ENCODE measurements at places on chromosomes 2 and 18.

- no peak for DNase-seq
Observed at GRCh38 chr2:96863575-96864342, 5.9 kb upstream of the ANKRD39 start.

GRCh38 chr18:3760741-3761140, 310.8 kb downstream of the TGIF1 start:
- no peak for DNase-seq

DNA sequence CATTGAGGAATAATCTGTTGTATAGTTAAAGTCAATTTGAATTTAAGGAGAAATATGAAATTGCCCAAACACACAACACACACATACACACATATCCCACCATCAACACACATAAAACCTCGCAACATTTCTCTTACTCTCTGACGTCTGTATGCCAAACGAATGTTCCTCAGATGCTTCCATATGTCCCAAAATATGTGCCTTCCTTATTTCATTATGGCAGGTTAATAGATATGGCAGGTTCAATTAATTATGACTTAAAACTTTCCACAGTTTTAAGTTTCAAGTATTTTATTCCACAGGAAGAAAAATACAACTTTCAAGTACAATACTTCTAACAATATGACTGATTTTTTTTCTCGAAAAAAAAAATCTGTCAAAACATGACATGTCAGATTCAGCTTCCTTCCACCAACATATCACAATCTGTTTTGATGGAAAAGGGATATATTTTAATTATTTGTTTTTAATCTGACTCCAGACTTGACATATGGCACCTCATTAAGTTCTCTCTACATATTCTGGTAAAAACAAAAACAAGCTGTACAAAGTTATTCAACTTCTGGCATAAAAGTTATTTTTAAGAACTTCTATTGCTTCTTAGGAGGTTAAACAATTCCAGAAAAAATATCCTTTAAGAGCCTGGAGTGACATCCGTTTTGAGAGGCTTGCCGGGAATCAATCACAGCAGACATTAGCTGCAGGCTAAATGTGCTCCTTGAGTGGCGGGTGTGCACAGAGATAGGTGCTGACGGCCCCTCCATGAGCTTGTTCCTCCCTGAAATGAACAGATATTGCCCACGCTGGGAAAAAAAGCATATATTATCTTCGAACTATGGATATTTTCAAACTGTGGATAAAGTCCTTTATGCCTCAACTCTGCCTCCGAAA, 812.7 kb downstream of the DCDC2C start:
- DNase-seq = no peak

GRCh38 chr2:85680707-85681371, 12.8 kb upstream of the SFTPB start:
- DNase-seq = no peak

DNA sequence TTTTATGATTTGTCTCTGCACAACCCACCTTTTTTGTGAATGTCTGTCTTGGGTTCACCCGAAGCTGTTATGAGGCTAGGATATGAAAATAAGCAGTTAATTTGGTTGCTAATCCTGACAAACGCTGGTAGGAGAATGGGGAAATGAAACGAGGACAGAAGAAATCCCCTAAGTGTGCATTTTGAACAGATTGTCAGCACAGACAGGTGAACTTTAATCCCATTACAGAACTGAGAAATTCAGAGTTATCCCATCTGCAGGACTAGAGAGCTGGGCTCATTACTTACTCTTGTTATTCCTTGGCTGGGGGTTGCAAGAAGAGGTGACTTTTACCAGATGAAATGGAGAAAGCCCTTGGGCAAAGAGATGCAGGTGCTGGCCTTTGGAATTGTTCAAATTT, 123.3 kb upstream of the NYAP2 start:
- DNase-seq = no peak

GRCh38 chr18:5015213-5015612, 181.8 kb downstream of the AKAIN1 start:
- DNase-seq = no peak

Data from activated naive CD4-positive, alpha-beta T cell (primary cell).